ENCODE measurements at places on chromosomes 1 and 21. TPM values are rescaled to one million over a fixed set of nuclear protein-coding genes. Genes with fewer than 3 reads are reported as not detected.

Gene ALPL
- polyA plus RNA-seq: 27.9 TPM

Gene FAM3B
- 17.6 TPM for polyA plus RNA-seq

- no peak for DNase-seq
Observed at GRCh38 chr1:228109962-228110488, 926 bp upstream of the MRPL55 start.

DNA sequence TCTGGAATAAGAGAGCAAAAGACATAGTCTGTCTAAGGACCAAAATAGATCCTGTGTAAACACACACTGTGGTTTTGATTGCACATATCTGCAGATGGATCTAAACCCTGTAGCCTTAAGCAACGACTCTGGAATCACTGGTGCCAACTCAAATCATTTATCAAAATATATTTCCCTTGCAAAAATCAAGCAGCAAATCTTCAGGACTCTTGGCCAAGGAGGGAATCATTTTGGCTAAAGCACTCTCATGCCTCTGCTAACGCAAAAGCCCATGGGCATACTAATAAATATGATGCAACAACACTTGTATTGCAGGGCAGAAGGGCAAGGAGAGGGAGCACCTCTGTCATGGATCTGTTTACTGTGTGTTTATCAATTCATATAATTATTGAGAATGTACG lies 155.4 kb upstream of the DUSP10 start:
- DNase-seq: no peak

DNA sequence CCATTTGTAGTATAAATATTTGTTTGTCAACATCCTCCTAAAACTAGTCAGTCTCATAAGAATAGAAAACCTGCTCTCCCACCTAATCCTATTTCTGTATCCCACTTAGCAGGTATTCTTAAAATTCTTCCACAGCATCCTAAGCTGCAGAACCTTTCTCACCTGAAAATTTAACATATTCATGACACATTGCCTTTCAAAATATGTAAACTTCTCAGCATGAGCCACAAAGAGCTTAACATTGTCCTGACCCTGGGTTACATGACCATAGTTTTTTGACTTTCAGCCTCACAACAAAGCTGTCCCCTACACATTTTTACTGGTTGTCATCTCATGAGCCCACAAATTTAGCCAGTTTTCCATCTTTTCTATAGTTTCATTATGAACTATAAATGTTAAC lies 712.1 kb downstream of the LTN1 start:
- no peak for DNase-seq

DNA sequence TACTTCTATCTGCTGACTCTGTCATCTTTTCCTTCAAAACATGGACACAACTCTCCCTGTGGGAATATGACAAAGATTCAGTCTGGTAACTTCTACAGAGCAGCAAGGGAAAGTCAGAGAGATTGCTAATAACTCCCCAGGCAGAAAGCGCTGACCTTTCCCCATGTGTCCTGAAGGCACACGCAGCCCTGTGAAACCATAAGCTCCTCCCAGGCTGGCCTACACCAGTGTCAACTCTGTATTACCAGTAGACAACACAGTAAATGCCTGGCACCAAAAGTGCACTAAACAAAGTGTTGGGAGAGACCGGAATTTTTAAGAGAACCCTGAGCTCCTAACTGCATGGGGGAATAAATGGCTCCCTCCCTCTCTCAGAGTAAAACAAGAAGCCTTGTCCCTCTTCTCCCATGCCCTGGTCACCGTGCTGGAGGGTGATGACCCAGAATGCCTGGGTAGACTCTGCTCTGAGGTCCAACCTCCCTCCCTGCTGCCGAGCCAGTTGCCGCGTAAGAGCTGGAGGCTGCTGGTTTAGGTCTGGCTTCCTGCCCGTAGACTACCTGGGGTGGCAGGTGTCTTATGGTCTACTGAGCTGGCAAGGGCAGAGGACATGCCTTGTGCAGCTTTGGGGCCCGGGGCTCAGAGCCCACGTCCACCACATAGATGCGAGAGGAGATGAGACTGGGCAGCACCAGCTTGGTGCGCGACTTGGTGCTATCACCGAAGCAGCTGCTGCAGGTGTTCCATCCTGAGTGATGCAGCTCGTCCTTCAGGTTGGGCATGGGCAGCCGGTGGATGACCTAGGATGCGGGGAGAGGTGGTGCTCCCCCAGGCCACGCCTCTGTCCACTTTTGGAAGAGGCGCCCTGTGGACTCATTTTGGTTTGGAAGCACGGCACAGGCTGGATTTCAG lies 3.9 kb downstream of the SELENBP1 start:
- no peak for DNase-seq

Measured in left renal pelvis (tissue), 4 donors.